Neuronal stem cell (in vitro differentiated cells): ENCODE measurements at places on chromosomes 1 and 21.

GRCh38 chr1:47853059-47853458, 144.1 kb downstream of the TRABD2B start:
- no peak for DNase-seq

GRCh38 chr1:215631489-215631888, 64.4 kb downstream of the KCTD3 start:
- DNase-seq = no peak

DNA sequence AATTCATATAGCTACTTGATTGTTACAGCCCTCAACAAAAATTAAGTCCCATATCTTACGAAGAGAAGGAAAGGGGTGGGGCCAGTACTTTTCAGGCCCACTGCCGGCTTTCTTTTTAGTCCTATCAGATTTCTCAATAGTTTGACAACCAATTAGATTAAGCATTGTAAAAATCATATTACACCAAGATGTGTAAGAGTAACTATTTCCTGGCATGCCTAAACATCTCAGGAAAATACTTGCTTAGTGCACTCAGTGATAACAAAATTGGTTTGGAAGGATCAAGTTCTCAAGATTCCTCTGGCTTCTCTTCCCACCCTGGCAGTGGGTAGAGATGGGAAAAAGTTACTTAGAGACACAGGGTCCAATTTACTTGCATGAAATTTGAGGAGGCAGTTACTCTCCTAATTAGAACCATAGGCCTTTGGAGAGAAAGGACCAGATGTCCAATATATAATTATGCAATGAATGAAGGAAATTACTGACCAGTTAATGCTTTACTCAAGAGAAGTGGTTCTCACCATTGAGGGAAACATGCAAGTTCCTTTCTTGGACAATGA, 30.1 kb downstream of the STPG1 start:
- no peak for DNase-seq

GRCh38 chr21:46269466-46269865, 15.9 kb downstream of the MCM3AP start:
- DNase-seq = no peak

DNA sequence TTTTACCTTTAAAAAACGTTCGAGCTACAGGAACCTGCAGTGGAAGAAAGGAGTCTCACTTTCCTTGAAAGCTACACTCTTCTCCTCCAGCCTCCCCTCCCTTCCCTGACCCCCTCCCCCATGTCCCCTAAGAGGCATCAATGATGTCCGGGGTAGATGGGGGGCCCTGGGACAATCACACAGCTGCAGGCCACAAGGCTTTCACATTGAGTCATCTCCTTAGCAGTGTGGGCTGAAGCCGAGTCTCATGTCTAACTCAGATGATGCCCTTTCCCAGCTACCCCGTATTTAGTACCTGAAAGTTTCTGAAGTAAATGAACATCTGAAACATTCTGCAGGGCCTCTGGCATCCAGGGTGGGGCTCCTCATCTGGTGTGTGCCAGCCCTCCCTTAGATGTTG, 6.3 kb upstream of the GPR25 start:
- no peak for DNase-seq

DNA sequence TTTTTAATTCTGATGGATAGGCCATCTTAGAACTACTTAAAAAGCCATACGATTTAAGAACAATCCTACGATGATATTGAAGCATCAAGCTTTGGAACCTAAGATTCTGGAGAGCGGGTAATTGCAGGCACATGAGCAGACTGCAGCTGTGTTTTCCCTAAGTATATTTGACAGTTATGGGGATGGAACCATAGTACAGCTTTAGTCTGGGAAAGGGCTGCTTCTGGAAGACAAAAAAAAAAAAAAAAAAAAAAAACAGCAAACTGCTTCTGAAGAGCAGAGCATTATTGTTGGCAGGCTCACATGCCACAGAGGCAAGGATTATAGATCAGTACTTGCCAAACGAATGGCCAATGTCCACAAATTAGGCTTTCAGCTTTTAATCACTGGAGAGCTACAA, 1618.7 kb downstream of the AMY1C start:
- DNase-seq = no peak

DNA sequence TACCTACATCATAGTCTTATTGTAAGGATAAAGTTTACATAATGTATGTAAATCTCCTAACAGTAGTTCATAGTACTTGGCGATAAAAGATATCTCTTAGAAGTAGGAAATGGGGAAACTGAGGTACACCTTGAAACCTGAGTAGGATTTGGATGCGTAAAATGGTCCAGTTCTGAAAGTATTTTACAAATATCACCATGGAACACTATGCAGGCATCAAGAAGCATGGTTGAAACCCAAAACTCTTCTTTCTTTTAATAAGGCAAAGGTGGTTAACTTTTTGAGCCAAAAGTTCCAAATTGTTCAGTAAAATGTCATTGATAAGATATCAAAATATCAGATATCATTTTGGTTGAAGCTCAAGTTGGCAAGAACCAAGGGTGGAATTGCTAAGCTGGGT, 46.0 kb downstream of the ROR1 start:
- no peak for DNase-seq

DNA sequence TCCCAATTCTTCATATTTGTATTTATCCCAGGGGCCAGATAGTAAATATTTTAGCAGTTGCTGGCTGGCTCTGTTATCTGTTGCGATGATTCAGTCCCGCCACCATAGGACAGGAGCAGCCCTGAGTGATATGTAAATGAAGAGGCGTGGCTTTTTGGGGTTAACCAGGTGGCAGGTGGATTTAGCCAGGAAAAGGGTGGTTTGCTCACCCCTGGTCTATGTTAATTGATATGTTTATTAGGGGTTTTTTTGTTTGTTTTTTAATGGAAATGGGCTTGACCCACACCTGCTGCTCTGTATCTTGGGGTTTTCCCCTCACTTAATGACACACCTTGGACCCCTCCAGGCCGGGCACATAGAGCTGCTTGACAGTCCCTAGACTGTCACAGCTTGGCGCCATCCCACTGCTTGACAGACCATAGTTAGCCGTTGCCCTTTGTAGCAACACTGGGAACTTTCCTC, 62.8 kb downstream of the PIK3CD start:
- no peak for DNase-seq

DNA sequence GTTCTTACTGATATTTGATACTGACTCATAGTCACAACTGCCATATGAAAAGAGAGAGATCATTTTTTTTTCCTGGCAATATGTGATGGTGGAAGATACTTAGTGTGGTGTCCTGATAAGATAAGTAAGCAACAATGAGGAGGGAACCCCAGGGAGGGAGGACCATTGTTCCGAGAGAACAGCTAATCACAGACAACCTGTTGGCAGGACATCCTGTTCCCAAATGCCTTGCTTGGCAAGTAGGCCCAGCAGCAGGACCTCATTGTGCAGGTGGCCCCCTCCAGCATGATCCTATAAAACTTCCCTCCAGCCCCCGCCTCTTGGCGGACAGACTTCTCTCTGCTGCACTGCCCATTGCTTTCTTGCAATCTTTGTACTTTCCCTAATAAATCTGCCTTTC, 329.4 kb upstream of the CHRM3 start:
- no peak for DNase-seq
